ENCODE measurements at places on chromosomes 12 and 14.
A peak's percentile ranks its signal among the peaks of the same experiment; 100 is the strongest.

DNA sequence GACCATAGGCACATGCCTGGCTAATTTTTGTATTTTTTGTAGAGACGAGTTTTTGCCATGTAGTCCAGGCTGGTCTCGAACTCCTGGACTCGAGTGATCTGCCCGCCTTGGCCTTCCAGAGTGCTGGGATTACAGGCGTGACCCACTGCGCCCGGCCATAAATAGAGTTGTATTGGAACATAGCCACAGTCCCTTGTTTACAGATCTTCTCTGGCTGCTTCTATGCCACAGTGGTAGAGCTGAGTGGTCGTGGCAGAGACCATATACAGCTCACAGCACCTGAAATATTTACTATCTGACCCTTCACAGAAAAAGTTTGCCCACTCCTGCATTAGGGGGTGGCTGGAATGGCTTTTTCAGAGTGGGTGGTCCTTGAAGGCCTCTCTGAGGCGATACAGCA is 28.0 kb upstream of the TSPAN9 start:
- DNase-seq, result no peak

DNA sequence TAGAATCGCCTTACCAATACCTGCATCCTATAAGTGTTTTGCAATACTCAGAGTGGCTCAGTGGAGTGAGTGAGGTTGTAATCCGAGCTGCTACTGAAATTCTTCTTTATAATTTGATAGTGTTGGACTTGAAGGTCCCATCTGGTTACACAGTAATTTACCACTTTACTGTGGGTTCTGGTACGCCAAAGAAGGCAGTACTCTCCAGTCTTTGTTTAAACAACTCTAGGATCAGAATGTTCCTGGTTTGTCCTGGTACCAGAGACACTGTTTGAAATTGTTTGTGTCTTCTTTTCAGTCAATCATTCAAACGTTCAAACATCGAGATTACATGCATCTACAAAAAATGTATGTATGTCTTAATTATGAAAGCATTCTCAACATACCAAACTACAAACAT is 51.3 kb upstream of the AMN1 start:
- DNase-seq, result no peak

DNA sequence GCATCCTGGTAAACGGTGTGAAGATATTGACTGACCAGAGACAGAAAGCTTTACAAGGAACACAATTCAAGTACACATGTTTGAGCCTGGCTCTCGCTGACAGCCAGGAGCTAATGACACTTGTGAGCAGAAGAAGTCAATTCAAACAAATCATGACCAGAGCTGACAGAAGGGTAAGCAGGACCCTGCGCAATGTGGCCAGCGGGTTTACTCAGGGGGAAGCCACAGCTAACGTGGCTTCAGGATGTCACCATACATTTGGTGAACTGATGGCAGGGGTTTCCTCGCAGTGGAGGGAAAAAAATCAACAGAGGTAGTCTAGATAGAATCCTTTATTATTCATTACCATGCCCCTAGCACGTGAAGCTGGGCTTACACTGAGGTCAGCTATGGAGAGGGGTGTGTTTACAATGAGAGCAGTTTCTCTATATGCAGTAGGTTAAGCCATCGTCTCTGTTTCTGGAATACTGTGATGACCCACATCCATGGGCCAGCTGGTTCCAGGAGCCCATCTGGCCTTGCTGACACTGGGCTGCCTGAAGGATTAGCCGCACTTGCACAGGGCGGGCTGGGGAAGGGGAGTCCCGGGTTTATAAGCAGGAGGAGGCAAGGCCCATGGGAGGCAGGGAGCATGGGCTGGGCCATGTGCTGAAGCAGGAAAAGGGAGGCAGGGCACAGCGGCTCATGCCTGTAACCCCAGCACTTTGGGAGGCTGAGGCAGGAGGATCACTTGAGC is 198.2 kb upstream of the PRMT8 start:
- DNase-seq, result no peak

- DNase-seq, result no peak
These were observed 24.4 kb upstream of the PTPRB start for GRCh38 chr12:70661466-70662161.

DNA sequence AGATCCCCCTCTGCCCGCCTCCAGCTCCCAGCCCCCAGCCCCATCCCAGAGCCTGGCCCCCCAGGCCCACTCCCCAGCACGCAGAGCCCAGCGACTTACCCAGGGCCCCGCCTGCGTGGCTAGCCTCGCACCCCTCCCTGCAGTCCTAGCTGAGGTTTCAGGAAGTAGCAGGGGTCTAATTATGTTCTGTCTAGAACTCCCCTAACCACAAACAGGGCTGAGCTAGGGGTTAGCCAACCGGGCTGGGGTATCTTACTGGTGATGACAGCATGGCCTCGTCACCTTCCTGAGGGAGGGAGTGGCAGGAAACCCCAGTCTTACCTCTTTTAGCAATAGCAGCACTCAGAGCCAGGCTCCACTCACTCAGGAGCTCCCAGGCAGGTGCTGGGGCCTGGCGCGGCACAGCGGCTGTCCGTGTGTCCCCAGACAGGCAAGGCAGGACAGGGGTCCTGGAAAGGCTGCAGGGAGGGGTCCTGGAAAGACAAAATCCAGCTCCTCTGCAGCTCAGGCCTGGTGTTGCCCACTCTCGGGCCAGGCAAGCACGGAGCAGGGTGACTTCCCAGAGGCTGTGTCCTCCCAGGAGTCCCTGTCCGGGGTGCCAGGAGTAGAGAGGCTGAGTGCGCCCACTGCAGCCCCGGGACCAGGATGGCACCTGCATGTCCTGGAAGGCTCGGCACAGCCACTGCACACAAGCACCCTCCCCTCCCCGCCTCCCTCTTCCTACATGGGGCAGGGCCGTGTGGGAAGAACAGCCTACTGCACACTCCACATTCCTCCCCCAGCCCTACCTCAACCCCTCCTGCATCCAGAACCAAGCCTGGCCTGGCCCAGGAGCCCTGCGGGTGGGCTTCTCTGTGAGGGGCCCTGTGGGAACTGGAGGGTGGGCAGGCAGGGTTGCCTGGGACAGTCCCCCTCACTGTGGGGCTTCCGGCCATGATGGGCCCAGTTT is at the start of gene GPR132:
Gene GPR132 (minus strand): TSS at position 151 of the 949 bp plus-strand sequence. CDS start 10,010 bp downstream, outside the sequence.
- peak; percentile 79 for DNase-seq

- no peak for DNase-seq
These were observed 97.4 kb downstream of the RAD51B start for GRCh38 chr14:67917006-67917405.

DNA sequence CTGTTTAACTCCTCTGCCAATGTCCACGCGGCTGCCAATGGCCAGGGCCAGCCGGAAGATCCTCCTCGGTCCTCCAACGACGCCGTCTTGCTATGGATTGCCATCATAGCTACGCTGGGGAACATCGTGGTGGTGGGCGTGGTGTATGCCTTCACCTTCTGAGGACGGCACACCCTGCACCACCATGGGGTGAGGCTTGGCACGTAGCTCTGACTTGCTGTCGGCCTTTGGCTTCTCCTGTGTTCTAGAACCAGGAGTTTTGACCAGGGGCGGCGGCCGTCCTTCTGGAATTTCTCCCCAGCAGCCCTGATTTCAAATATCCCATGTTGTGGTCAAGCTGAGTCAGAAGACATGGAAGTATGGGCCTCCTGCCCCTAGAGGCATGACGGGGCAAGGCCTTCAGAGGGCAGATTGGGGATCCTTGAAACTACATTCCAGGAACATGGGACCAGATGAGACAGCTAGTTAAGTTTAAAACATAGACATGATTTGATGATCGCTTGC is 47.5 kb downstream of the C14orf132 start:
- no peak for DNase-seq

DNA sequence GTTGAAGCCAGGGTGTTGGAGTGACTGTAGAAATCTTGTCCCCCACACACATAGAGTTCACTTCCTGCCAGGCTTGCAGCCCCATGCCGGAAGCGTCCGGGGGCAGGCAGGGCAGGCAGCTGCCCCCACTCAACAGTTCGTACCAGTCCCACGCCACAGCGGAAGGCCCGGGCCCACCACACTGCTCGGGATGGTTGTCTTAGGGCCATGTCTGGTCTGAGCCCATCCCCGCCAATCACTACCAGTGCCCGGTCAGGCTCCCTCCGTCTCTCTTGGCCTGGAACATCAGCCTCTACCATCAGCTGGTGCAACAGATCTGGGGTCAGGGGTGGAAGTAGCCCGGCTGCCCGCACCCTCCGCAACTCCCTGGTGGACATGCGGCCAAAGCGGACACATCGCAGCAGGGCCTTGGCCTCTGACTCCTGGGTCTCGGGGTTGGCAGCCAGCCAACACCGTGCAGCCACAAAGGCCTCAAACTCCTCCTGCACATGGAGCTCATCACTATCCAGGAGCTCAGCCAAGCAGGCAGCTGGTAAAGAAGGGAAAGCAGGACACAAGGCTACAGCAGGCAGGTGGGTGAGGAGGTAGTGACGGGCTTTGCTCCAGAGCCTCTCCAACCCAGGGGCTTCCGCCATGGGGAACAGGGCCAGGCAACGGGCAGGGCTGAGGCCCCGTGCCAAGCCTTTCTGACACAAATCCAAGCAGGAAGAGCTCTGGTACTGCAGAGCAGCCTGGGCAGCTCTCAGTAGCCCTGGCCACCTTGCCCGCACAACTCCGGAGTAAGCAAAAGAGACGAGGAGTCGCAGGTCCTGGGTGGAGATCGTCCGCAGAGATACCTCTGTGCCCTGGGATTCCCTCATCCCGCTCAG is 5.9 kb downstream of the KLHL33 start:
- no peak for DNase-seq

DNA sequence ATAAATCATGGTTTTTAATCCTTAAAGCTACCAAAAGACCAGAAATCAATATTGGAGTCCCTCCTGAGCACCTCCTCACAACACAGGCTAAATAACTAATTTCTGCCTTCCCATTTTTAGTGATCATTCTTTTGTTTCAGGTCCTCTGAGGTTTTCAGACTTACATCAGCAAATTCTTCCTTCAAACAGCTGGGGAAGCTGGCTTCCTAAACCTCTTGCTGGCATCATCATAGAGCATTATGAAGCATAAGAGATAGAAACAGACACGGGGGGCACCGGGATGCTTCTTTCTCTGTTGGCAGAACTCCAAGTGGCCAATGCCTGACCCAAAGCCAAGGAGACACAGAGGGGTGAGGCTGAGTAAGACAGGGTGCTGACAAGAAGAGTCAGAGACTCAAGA is 47.9 kb upstream of the DBX2 start:
- no peak for DNase-seq

DNA sequence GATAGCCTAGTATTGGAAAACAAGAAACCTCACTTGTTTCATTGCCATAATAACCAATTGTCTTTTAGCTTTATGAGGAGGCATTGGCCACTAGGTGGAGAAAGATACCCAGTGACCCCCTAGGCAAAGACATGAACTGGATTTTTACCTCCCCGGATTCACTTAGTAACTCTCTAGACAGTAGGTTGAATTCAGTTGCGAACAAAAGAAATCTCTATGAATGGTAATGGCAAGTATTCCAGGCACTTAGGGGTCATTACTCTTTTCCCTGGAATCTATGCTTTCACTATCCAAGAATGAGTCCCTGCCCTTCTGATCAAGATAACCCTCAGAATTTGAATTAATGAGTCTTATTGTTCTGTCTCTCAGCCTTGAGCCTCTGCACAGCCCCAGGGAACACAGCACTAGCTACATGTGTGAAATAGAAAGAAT is 29.5 kb upstream of the RHOJ start:
- DNase-seq, result no peak

GRCh38 chr14:97179573-97179972 is 382.4 kb downstream of the VRK1 start:
- DNase-seq, result no peak

- no peak for DNase-seq
These were observed 31.0 kb upstream of the AMN1 start for GRCh38 chr12:31759632-31760459.

GRCh38 chr14:54555651-54556050 is 11.3 kb upstream of the SAMD4A start:
- DNase-seq, result no peak

GRCh38 chr14:58954901-58955861 is 233.3 kb upstream of the DAAM1 start:
- DNase-seq, result no peak

- no peak for DNase-seq
These were observed 202.2 kb upstream of the DCN start for GRCh38 chr12:91384806-91385205.

DNA sequence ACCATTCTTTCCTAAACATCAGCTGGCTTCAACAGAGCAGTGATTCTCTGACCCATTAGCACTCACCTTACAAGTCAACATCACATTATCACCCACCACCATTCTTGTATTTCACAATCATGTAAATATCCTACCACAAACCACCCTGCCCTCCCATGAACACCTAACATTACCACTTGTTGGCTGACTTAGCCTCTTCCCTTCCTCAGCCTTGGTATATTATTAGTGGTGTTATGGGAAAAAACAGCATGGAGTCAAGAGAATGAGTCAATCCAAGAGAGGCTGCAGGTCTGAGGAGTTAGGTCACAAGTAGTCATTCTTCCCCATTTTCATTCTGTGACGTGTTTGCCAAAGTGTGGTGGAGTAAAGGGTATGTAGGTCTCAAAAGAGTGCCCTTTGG is 22.3 kb upstream of the MGP start:
- no peak for DNase-seq

GRCh38 chr12:15151161-15152091 is 69.8 kb downstream of the RERG start:
- no peak for DNase-seq

DNA sequence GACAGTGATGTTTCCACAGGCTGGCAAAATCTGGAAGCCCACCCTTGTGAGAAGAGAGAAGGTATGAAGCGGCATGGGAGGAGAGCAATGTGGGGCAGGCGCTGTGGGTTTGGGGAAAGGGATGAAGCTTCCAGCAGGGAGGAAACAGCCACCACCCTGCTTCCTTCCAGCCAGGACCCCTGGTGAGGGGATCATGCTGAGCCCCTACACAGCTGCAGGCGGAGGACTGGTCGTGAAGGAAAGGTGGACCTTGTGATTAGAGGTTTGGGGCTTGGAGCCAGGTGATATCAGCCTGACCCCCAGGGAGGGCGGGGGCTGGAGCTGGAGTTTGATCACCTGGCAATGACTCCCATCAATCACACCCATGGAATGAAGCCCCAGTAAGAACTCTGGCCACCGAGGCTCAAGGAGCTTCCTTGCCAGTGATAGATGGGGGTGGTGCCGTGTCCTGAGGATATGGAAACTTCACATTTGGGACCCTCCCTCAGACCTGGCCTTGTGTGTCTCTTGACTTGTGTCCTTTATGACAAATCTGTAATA is 48.6 kb downstream of the RIMBP2 start:
- DNase-seq, result no peak

DNA sequence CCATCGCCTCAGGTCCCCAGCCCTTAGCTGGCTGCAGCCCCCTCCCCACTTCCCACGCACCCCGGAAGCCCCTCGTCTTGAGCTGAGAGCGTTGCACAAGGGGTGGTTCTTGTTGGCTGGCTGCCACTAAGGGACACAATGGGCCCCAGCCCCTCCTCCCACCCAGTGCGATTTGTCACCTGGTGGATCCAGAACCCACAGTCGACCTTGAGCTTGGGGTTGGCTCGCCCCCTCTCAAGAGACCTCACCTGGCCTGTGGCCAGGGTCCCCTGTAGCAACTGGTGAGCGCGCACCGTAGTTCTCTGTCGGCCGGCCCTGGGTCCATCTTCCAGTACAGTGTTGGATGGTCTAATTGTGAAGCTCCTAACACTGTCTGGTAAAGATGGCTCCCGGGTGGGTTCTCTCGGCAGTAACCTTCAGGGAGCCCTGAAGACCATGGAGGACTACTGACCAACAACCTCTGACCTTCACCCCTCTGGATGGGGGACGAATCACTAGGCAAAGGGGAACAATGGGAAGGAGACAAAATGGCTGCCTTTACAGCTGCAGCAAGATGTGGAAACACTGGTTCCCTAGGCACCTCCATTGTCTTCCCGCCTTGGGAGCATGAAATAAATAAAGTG is 6.6 kb downstream of the PHB2 start:
- DNase-seq, result no peak

Data from activated T-helper 9 cell treated with anti-CD3 and anti-CD28 coated beads, Interleukin-2, amount 50 U/mL, for 16 hours (primary cell).